CD8-positive, alpha-beta memory T cell (primary cell): ENCODE measurements at places on chromosomes 1 and 21. TPM values are rescaled to one million over a fixed set of nuclear protein-coding genes. Genes with fewer than 3 reads are reported as not detected.

DNA sequence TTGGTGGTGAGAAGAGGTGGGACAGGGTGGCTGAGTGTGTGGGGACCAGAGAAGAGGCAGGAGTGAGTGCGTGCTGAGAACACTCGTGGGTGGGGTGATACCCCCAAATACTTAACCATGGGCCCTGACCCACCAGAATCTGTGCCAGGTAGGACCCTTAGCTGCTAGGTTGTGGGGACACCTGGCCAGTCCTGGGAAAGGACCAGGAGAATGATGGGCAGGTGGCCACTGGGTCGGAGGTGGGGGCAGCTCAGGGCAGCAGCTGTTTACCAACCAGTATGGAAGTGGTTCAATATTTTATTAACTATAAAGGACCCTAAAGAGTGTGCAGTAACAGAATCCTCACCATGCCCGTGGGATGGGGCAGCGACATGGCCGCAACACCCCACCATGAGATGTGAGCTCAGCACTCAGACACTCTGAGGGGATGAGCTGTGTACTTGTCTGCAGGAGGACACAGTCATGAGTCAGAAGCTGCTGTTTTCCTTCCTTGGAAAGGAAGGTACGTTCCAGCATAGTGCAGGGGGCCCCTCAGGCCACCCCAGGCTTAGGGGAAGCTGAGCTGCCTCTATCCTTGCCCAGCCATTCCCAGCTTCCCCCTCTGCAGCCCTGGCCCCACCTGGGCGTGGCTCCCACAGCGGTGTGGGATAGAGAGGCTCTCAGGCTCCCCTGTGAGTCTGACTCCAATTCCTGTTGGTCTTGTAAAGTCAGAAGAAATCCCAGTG lies 25.4 kb downstream of the TEX35 start:
- no peak for DNase-seq

BCAR3 gene
- 0.62 TPM for total RNA-seq

DNA sequence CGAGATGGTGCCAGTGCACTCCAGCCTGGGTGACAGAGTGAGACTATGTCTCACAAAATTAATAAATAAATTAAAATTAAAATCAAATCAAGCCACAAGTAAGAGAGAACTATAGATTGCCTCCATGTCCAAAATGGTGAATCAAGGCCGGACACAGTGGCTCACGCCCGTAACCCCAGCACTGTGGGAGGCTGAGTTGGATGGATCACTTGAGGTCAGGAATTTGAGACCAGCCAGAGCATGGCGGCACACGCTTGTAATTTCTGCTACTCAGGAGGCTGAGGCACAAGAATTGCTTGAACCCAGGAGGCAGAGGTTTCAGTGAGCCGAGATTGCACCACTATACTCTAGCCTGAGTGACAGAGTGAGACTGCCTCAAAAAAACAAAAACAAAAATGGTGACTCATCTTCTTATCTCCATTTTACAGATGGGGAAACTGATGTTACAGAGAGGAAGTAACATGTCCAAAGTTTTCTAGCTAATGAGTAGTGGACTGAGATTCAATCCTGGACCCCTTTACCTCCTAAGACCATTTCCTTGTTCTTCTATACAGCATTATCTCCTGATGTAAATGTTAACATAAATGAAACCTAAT lies 99.0 kb upstream of the HNRNPU start:
- no peak for DNase-seq

DNA sequence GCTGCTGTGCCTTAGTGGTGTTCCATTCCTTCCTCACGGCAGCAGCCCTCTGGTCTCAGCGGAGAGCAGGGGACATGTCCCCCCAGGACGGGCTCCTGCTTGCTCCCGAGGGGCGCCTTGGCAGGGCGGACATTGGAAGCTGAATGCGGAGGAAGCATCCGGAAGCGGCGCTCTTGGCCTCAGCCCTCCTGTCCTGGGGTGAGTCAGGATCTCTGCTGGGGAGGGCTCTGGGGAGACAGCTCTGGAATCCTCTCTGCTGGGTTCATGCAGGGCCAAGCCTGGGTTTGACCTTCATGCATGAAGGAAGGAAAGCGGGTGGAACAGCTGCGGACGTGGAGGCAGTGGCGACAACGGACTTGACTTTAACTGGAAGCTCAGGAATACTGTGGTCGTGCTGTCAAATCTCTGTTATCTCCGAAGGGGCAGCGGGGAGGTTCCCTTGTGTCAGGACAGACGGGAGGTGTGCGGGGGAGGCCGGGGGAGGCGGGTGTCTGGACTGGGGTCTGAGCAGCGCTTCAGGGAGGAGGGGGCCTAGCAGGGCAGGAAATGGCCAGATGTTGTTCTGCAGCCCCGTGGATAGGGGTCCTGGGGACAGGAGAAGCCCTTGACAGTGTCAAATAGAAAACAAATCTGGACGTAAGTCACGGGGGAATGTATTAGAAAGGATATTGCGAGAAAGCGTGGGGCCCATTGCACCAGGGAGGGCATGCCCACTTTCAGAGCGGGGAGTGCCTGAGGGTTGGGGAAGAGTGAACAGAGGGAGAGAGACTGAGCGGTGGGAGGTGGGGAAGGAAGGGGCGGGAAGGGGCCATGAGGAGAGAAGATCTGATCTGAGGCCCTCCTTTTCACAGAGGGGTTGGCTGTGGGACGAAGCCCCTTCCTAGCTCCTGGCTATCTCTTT lies 26.6 kb downstream of the CRYAA start:
- DNase-seq, result no peak

- DNase-seq, result no peak
Observed at GRCh38 chr1:8989821-8990220, 36.4 kb downstream of the SLC2A7 start.

GRCh38 chr1:182778862-182779261 lies 10.7 kb upstream of the NPL start:
- DNase-seq, result no peak

SLAMF9 gene
- total RNA-seq, result not detected
